ENCODE measurements at places on chromosomes 4 and X. TPM values are rescaled to one million over a fixed set of nuclear protein-coding genes. Genes with fewer than 3 reads are reported as not detected.

DNA sequence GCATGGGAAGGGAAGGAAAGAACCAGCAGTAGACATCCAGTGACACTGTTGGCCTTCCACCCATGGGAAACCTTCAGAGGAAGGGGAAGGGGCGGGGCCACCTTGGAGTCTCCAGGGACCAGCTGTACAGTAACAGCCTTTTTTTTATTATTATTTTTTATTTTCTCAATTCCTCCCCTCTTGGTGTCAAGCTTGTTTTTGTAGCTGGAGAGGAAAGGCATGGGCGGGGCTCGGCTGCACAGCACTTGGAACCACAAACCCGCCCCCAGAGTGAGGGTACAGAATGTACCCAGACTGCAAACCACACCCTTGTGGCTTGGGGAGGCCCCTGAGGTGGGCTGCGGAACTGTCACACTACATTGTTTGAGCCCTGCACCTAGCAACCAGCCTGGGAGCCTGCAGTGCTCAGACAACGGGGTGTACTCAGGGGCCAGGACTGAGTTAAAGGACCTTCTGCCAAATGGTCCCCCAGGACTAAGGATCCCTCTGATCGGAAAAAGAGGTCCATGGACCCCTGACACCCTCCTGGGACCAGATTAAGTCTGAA, 45.7 kb downstream of the PRPS1 start:
- DNase-seq = peak; percentile 72

The MUC7 gene
- total RNA-seq = not detected

DNA sequence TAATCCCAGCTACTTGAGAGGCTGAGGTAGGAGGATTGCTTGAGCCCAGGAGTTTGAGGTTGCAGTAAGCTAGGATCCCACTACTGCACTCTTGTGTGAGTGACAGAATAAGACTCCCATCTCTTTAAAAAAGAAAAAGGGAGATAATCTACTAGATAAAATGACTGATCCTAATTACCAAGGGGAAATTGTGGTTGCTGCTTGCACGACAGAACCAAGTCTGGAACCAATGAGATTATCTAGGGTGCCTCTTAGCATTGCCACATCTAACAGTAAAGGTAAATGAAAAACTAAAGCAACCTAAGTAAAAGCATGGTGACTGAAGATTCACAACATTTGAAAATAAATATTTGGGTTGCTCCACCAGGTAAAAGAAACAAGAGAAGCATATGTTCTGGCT, 185.1 kb downstream of the PDHA2 start:
- no peak for DNase-seq

DNA sequence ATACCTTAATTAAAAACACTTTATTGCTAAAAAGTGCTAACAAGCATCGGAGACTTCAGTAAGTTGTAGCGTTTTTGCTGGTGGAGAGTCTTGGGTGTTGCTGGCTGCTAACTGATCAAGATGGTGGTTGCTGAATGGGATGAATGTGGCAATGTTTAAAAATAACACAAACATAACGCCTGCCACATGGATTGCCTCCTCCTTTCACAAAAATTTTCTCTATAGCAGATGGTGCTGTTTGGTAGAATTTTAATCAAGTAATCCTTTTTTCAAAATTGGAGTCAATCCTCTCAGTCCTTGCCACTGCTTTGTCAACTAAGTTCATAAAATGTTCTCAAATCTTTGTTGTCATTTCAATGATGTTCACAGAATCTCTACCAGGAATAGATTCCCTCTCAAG, 466.8 kb upstream of the TECRL start:
- DNase-seq = no peak

- DNase-seq = no peak
These were observed 43.2 kb downstream of the CDKL5 start for GRCh38 chrX:18468599-18468998.

Data from H4 (cell line).